ENCODE measurements at places on chromosomes 2 and 18.

DNA sequence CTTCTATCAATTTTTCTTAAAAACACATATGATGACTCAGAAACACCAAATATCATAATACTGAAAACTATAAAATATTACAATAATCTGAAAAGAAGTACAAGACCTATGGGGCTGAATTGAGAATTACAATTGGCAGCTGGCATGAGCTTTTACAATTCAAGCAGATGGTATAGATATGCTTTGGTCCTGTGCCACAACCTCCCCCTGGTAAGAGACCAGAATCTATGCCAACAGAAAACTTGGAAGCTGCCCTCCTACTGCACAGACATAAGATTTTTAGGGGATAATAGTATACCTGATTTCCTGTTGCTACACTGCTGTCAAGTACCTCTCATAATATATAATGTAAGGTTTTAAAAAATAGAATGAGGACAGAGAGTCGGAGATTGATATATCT lies 46.8 kb upstream of the CDH7 start:
- no peak for DNase-seq

- DNase-seq: no peak
These were observed 12.5 kb upstream of the GPR155 start for GRCh38 chr2:174499371-174499770.

DNA sequence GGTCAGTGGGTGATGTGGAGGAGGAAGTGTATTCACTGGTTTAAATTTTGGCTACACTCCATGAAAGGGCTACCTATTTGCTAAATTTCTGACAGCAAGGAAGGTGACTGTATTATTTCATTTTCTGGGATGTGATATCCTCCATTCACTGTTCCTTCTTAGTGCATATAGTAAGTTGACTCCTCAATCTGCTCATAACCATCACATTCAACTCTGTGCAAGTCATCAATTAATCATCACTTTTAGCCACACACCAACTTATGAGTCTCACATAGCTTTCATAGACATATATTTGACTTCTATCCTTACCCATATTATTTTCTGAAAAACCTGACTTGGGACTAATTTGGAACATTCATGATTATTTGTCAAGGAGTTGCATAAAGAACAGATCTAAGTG lies 16.9 kb downstream of the KLHL41 start:
- no peak for DNase-seq

DNA sequence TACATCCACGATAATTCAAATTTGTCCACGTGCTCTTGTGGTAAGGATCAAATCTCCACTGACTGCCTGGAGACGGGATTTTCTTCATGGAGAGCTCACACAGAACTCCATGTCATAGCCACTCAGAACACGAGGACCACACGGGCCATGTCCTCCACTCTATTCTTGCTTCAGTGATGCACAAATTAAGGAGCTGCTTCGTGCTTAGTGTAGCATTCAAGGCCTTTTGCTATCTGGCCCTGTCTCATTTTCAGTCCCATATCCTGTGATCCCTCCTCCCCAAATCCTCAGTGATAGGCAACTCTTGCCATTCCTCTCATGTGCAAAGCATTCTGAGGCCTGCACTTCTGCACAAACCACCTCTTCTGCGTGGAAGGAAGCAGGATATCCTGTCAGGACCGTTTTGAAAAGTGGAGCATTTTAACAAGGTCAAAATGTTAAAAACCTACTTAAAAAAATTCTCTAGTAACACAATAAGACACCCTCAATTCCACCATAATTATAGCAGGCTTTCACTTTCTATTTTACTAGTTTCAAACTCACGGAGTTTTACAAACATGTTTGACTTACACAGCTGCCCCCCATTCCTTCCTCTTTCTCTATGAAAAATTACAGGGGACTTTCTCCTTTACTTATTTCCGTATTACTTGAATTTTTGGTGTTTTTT lies 35.2 kb downstream of the ST3GAL5 start:
- no peak for DNase-seq

GRCh38 chr2:120937686-120938044 lies 202.0 kb downstream of the GLI2 start:
- DNase-seq: no peak

DNA sequence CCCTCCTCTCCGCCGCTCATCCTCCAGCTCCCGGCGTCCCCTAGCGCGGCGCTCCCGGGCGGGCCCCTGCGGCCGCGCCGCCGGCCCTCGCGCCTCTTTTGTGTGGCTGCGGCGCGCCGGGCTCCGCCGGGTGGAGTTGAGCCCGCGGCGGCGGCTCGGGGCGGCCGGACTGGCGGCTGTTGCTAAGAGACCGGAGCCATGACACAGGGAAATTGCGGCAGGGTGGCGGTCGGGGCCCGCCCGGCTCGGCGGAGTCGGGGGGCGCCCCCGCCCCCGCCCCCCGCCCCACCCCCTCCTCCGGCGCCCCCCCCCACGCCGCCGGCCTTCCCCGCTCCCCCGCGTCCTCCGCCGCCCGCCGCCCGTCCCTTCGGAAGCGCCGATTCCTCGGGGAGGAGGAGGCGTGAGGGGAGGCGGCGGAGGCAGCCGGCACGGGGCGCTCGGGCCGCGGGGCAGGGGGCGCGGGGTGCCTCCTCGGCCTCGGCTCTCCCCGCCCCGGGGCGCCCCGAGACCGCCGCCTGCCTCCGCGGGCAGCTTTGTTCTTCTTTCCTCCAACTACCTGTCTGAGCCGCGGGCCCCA lies at the start of gene TMEM200C:
TSS of gene TMEM200C (minus strand) at position 224 of the 577 bp plus-strand sequence. CDS start 3,459 bp downstream, outside the sequence.
- peak; percentile 31 for DNase-seq

DNA sequence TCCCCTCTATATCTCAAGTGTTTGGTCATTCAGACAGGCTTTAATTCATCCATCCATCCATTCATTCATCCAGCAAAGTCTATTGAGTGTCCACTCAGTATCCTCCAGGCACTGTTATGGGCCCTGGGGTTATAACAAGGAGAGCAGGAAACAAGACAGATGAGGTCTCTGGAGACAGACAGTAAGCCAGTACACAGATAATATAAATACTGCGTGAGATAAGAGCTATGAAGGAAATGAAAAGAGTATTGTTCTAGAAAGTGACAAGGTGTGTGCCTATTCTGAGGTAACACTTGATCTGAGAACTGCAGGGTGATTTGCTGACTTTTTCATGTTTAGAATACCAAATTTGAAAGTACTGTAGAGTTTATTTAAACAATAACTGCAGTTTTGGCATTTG lies 98.3 kb downstream of the OSBPL6 start:
- DNase-seq: no peak

DNA sequence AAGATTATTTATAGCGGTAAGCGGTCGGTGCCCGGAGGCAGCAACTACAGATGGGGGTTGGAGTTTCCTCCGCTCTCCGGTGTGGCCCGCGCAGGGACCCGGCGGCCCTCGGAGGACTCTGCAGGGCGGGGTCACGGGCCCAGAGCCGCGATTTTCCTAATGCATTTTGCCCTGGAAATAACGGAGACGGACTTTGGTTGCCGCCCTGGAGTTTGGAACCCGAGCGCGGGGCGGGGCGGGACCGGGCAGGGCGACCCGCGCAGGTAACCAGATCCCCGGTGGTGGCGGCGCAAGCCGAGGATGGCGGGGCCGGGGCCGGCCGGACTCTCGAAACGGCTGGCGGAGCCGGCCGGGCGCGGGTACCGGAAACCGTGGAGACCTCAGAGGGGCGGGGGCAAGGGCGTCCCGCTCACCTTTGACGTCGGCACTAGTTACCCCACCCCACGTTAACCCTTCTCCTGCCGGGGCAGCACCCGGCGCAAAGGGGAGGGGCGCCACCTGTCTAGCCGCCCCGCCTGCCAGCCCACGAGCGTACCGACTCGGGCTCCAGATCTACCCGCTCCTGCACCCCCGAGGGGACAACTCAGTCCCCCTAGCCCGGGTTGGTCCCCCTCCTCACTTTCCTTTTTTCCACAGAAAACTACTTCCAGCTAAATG lies 2.9 kb downstream of the CYP26B1 start:
- DNase-seq: no peak

GRCh38 chr18:50751490-50751889 lies 68.3 kb downstream of the MRO start:
- no peak for DNase-seq

DNA sequence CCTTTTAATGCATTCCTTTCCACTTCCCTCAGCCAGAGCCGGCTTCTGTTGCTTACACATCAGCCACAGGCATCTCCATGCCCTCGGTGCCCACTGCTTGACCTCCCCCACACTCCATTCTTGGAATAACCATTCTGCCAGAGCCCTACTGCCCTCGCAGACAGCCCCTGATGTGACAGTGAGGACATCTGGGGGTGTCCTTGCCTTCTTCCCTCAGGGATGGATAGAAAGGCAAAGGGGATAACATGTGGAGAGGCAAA lies 6.4 kb upstream of the NPPC start:
- DNase-seq: no peak

GRCh38 chr2:6877402-6878304 lies at the start of gene RSAD2:
Gene RSAD2, plus strand, starts transcription at chr2:6877777. Its CDS starts 24 bp downstream, at chr2:6877801.
- no peak for DNase-seq

DNA sequence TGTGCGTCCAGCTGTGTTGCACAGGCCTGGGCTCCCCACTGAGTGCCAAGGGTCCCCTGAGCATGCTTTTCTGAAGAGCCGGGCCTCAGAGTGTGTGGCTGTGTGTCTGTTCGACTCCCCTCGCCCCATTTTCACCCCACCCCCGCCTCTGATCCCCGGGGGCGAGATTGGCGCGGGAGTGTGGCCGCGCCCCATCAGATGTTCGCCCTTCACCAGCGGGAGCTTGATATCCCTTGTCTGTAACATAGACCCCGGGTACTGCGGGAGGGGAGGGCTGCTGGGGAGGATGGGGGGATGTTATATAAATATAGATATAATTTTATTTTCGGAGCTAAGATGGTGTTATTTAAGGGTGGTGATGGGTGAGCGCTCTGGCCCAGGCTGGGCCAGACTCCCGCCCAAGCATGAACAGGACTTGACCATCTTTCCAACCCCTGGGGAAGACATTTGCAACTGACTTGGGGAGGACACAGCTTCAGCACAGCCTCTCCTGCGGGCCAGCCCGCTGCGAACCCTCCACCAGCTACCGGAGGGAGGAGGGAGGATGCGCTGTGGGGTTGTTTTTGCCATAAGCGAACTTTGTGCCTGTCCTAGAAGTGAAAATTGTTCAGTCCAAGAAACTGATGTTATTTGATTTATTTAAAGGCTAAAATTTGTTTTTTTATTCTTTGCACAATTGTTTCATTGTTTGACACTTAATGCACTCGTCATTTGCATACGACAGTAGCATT lies 1.5 kb downstream of the RHOB start:
- DNase-seq: no peak

DNA sequence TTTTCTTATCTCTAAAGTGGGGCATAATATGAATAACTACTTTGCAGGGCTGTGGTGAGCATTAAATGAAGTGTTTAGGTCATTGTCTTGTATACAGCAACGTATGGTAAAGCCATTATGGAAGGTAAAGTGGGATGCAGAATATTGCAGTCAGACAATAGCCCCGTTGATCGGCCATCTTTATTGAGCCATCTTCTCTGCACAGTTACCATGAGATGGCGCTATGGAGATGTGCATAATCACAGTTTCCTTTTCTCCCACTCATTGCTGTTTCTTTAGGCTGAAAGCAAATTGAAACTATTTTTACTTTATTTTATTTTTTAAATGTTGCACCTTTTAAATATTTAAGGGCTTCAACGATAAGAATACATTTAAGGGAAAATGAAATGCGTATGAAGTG lies 108.9 kb downstream of the THSD7B start:
- DNase-seq: no peak

GRCh38 chr2:224286923-224287322 lies 115.0 kb downstream of the FAM124B start:
- no peak for DNase-seq

- no peak for DNase-seq
These were observed 30.7 kb upstream of the ERCC3 start for GRCh38 chr2:127324635-127325034.

- DNase-seq: no peak
These were observed 264.4 kb downstream of the NEDD4L start for GRCh38 chr18:58308463-58308862.

- DNase-seq: no peak
These were observed 87.5 kb downstream of the TMEM131 start for GRCh38 chr2:97908208-97908676.

GRCh38 chr2:10495311-10495987 lies 47.3 kb upstream of the ODC1 start:
- no peak for DNase-seq

DNA sequence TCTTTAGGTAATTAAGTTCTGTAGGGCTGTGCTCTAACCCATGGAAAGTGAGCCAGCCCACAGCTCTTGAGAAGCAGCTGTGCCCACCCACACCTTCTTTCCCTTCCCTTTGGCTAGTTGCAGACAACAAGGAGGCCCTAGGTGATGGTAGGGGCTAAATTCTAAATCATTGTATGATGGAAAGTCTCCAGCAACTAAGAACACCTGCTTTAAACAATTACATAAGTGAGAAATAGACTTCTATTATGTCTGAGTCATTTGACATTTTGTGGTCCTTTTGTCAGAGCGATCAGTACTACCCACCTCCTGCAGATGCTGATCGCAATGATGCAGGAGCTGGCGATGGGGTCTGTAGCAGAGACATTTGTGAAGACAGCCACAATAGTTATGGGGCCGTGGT lies 79.6 kb downstream of the TEX51 start:
- DNase-seq: no peak

DNA sequence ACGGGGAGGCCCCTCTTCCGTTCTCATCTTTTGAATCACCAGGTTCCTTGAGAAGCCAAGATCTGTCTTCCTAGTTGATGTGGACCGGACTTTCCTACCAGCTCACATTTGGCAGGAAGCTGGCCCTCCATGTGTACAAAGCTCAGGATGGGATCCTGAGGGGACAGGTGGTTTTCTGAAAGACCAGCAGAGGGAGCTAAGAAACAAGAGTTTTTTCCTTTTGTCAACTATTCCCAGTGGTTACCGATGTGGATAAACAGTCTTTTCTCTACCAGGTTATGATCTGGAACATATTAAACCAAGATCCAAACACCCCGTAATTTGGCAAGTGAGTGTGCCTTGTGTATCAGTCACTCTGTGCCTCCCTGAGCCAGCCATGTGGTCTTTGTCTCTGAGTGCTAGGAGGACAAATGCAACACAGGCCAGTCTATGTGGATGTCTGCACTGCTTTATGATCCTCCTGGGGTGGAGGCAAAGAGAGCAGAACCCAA lies 25.1 kb upstream of the ARHGAP25 start:
- no peak for DNase-seq

- DNase-seq: no peak
These were observed 243.8 kb downstream of the CYP26B1 start for GRCh38 chr2:71903841-71904240.

GRCh38 chr2:159545085-159545484 lies 71.3 kb downstream of the BAZ2B start:
- no peak for DNase-seq

- DNase-seq: no peak
These were observed 43.6 kb downstream of the KIAA2012 start for GRCh38 chr2:202116691-202117090.

- DNase-seq: no peak
These were observed 23.3 kb upstream of the ALPI start for GRCh38 chr2:232432598-232433184.

- no peak for DNase-seq
These were observed 8.2 kb downstream of the CDH2 start for GRCh38 chr18:28168725-28169124.

DNA sequence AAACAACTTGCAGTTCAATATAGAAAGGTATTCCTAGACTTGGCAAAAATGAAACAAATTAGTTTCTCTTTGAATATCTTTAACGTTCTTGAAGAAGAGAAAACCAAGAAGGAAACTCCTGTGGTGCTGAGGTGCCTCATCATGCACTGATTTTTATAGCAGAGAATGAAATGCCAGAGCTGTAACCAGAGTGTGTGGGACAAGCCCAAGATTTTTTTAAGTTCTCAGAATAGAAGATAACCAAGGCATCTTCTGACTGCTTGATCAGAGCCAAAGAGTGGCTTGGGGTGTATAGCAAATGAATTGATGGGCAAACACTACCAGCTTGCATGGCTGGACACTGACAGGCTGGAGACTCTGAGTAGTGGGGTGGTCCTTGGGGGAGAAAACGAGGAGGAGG lies 7.9 kb downstream of the FHOD3 start:
- DNase-seq: no peak
